ENCODE measurements at places on chromosomes 13 and 19.

DNA sequence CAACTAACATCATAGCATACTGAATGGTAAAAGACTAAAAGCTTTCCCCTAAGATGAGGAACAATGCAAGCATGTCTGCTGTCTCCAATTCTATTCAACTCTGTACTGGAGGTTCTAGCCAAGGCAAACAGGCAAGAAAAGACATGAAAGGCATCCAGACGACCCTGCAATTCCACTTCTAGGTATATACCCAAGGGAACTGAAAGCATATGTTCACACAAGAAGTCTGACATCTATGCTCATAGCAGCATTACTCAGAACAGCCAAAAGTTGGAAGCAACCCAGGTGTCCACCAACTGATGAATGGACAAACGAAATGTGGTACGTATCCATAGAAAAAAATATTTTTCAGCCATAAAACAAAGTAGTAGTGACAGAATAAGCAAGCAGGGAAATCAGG lies 39.1 kb downstream of the PEPD start:
- DNase-seq: no peak

- DNase-seq: no peak
Measured at GRCh38 chr13:48019796-48020195, 17.7 kb upstream of the NUDT15 start.

DNA sequence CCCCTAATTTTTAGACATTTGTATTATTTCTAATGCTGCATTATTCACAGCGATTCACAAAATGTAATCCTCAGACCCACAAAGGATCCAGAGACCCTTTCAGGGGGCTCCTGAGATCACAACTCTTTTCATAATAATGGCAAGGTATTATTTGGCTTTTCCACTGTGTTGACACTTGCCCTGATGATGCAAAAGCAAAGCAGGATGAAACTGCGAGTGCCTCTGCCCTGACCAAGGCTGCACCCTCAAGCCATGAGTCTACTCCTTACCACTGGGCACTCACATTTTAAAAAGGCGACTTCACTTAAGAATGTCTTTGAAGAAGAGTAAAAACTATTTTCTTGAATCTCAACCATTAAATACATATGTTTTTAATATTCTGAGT lies 11.4 kb downstream of the ELF1 start:
- DNase-seq: no peak

GRCh38 chr13:98478189-98479129 lies 98.4 kb downstream of the STK24 start:
- no peak for DNase-seq

DNA sequence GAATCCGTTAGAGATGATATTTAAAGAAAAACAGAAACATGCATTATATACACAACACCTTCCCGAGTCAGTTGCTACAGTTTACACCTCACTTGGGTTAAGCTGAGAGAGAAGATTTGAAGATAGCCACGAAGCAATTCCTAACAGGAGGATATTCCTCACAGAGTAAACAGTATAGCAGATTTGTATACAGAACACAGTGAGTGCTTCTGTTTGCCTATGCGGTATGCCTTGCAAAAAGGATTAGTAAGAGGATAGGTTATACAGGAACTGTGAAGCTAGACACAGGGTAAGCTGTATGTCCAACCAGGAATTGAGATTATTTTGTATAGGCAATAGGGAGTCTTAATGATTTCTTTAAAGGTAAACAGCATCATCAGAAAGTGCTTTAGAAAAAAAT lies 471.8 kb downstream of the LIG4 start:
- no peak for DNase-seq

DNA sequence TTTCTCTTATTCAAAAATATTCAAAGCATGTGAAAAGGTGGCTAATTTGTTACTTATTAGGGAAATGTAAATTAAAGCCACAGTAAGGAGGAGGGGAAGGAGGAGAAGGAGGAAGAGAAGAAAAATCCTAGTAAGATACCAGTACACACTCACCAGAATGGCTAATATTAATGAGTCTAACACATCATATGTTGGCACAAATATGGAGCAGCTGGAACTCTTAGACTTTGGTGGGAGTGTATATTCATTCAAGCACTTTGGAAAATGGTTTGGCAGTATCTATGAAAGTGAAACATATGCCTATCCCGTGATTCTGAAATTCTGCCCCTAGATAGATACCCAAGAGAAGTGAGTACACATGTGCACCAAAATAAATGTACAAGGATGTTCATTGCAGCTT lies 38.1 kb upstream of the RGCC start:
- DNase-seq: no peak

DNA sequence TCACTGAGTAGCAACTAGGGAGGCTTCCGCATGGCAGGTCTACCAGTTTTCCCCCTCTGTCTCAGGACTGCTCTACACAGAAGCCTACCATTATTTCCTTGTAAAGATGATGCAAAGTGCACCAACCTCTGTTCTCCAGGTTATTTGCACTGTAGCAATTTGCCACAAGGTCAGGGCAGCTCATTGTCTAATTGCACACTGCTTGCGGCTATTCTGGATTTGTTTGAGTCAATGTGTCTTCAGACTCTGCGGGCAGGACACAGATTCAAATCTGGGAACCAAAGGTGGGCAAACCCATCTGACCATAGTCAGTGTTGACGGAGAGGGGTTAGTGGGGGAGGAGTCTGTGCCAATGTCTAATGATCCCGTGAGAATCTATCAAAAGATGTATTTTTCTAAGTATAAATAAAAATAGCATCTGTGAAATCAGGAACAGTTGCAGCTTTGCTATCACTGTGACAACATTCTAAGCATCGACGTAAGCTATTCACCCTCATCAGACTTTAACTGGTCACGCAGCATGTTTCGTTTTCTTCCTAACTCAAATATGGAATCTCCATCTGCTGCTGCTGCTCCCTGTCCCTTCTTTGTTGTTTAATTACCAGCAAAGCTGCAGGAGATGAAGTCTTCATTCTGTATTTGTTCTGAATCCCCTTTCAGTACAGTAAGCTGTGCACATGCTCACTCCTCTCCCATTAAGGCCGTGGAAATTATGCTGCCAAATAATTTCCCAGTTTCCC lies 26.4 kb downstream of the CYSLTR2 start:
- no peak for DNase-seq

GRCh38 chr13:52842441-52842840 lies 6.0 kb downstream of the PCDH8 start:
- DNase-seq: no peak

DNA sequence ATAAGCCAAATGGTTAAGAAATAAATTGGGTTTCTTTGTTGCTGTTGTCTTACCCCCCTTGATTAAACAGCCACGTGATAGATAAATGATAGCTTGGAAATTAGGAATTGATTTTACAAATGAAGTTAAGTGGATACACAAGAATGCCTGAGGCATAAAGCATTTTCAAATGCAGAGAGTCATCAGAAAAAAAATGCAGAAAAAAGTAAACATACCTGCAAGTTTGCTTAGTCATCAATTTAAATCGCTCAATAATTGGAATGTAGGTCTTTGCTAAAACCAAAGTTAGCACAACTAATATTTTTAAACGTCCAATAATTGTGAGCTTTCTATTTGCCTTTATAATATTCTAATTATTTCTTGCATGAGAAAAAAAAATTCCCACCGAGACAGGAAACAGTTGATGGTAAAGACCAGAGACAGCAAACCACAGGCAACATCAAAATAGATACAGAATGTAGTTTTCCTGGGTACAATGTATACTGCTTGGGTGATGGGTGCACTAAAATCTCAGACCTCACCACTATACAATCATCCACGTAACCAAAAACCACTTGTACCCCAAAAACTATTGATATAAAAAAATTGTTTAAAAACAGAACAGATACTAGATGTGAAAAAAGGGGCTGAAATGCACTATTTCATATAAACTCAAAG lies 924.0 kb downstream of the PCDH9 start:
- no peak for DNase-seq

DNA sequence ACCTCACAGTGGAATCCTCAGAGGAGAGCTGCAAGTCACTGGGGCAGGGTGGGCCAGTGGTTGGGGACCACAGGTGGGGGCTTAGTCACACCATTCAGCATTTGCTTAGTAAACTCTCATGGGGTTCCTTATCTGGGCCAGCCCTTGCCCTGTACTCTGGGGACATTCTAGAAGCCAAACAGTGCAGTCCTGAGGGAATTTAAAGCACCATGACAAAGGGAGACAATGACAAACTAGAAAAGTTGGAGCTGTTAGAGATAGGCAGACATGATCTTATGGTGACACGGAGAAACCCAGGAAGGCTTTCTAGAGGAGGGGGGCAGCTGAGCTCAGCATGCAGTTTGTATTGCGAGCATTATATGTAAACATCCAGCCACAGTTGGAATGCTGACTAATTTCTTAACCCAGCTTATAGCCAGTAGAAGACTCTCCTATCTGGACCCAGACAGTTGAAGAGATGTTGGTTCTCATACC lies 87.6 kb downstream of the ZNF429 start:
- DNase-seq: no peak

All from SHP77 treated with DMSO at 0.1 percent for 48 hours (cell line).